ENCODE measurements at places on chromosomes 4 and X.

DNA sequence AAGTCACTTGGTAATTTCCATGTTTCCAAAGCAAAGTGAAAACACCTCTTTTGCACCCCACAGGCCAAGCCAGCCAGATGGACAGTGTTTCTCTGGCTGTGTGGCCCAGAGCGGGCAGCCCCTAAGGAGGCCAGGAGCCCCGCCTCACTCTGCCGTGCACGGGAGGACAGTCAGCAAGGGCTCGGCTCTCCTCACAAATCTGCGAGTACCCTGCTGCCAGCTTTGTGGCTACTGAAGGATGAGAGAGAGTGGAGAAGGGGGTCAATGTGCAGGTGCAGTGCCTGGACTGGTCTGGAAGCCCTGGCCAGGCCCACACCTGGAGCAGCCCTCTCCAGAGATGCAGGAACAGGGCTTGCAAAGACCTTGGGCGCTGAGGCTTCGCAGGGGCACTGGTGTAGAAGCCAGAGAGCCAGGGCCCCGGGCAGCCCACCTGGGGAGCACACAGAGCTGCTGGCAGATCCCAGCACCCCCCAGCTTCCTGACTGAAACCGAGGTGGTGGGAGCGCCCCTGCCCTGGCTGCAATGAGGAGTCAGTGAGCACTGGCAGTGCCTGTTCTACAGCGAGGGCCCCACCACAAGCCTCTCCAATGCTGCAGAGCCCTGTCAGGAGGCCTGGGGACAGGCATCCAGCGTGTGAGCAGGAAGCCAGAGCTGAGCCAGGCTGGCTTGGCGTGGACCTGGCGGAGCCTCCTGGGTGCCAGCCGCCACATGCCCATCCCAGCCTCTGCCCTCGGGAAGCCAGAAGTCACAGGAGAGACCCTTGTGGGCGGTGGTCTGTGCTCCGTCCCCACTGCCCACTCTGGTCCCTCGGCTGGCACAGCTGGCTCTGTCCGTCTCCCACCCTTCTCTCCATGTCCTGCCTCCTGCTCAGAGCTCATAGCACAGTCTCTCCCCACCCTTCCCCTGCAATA is 3.9 kb downstream of the SPON2 start:
- no peak for DNase-seq

- DNase-seq = no peak
Observed at GRCh38 chrX:10049236-10049635, 82.1 kb downstream of the CLDN34 start.

DNA sequence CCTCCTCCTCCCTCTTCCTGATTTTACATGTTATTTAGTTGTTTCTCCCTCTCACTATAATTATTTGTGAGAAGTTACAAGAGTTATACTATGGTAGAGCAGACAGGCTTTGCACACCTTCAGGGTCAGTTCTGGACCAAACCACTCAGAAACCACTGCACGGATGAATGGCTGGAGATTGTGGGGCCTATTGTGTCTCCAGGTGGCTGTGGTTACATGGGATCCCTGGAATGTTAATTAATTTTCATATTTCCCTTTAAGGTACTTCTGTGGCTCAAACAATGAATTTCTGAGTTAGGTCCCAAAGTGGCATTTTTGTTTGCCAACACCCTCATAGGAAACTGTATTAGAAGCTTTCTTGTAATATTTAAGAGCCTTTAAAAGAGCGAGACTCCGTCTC is 151.9 kb downstream of the BMPR1B start:
- DNase-seq = no peak

DNA sequence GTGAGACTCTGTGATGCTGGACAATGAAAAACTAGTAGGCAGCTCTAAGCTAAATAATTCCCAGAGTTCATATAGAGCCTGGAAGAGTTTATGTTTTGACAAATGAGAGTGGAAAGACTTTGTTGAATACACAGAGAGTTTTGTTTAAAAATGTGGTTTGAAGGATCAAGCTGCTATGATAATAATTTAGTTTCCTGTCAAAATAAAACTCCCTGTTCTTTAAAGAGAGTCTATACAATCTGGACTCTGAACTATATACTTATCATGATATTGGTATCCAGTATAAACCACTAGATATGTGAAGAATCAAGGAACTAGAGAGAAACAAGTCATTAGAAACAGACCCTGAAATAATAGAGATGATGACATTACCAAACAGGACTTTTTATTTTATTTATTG is 158.6 kb downstream of the C4orf33 start:
- no peak for DNase-seq

DNA sequence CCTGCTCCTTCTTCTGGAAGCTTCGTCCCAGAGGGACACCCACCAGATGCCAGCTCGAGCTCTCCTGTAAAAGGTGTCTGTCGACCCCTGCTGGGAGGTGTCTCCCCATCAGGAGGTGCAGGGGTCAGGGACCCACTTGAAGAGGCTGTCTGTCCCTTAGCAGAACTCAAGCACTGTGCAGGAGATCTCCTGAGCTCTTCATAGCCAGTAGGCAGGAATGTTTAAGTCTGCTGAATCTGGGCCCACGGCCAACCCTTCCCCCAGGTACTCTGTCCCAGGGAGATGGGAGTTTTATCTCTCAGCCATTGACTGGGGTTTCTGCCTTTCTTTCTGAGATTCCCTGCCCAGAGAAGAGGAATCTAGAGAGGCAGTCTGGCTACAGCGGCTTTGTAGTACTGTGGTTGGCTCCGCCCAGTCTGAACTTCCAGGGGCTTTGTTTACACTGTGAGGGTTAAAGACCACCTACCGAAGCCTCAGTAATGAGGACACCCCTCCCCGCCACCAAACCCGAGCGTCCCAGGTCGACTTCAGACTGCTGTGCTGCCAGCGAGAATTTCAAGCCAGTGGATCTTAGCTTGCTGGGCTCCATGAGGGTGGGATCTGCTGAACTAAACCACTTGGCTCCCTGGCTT is 1383.0 kb upstream of the TENM3 start:
- DNase-seq = no peak

- no peak for DNase-seq
Observed at GRCh38 chr4:179095585-179096221, 1653.5 kb upstream of the AGA start.

GRCh38 chrX:132576939-132577338 is 88.1 kb upstream of the MBNL3 start:
- no peak for DNase-seq

GRCh38 chrX:115968436-115969252 is 201.9 kb upstream of the AGTR2 start:
- no peak for DNase-seq

- no peak for DNase-seq
Observed at GRCh38 chrX:94400488-94400887, 726.5 kb downstream of the FAM133A start.

GRCh38 chr4:148999924-149000323 is 557.7 kb upstream of the NR3C2 start:
- no peak for DNase-seq

DNA sequence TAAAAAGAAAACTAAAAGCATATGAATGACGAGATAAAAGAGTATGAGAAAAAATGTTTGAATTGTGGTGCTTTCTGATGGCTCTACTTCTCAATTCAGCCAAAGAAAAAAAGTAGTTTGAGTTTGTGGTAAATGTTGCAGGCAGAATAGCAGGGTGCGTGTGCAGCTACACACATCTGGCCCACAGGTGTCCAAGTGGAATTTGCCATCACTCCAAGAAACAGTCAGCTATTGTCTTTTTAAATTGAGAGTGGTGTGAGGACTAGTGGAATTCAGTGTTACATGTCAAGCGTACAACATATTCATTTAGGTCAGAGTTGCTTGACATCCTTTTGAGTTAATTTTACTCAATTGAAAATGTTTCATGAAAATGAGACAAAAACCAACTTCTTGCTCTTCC is 424.8 kb upstream of the MAD2L1 start:
- DNase-seq = no peak

DNA sequence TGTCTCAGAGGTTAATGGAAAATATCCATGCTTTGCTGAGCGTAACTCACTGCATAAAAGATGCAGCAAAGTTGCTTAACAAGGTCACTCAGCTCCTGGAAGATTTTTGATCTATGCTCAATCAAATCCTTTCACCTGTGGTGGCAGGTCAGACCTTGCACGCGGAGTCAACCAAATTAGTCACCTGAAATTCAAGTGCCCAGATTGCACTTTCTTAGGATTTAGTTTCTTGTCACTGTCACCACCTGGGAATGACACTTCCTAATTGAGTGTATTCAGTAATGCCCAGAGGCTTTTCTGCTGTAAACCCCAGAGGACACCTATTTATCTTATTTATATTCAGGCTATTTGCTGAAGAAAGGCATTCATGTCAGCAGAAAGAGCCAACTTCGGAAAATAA is 215.8 kb upstream of the SMIM31 start:
- DNase-seq = no peak

DNA sequence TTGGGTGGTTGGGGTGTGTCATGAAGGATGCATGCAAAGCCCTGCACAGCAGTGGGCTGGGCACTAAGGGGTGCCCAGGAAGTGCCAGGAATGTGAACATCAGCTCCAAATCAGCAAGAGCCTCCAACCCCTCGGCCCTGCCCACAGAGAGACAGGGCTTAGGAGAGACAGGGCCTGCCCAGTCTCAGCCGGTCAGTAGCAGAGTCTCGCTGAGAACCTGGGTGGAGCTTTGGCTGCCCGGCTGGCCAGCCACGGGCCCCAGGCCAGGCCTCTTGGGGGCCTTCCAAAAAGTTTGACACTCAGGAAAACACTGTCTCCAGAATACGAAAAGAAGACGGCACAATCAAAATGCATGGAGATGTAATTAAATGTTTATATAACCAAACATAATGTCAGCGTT is 4.3 kb upstream of the MXD4 start:
- no peak for DNase-seq
